GF-D8 (cell line): ENCODE measurements at places on chromosomes 6 and 20.
A peak's percentile ranks its signal among the peaks of the same experiment; 100 is the strongest.

- DNase-seq, result no peak
Measured at GRCh38 chr6:41054511-41054910, 1.5 kb downstream of the APOBEC2 start.

DNA sequence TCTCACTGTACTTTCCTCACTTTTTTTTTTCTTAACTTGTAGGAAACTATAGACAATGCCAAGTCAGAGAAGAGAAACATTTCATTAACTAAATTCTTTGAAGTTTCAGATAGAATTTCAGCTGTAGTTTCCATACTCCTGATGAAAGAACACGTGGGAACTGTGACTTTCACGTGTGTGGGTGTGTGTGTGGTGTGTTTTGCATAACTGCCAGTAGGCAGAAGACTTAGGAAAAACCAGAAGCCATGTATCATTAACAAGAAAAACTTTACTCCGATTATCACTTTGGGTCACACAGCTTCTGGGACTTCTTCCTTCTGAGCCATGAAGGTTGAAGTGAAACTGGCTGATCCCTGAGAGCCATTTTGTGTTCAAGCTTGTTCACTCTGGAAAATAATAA lies 483.3 kb downstream of the TFAP2B start:
- no peak for DNase-seq

DNA sequence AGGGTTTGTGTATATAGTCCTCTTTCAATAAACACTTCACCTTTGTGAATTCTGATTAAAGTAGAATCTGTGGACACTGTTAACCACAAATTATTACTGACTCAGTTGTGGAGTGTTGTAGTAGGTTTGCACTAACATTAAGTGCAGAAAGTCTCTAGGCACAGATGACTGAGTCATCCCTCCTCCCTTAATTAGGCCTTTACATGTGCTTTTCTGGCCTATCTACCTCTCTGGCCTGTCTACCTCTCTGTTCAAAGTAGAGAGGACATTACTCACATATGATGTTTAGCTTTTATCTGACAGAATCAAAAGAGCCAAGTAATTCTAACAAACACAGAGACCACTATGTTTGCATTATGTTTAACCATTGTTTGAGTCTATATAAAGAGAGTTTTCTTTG lies 783.0 kb downstream of the TENT5A start:
- no peak for DNase-seq

GRCh38 chr6:21664314-21665109 lies 71.0 kb downstream of the SOX4 start:
- no peak for DNase-seq

DNA sequence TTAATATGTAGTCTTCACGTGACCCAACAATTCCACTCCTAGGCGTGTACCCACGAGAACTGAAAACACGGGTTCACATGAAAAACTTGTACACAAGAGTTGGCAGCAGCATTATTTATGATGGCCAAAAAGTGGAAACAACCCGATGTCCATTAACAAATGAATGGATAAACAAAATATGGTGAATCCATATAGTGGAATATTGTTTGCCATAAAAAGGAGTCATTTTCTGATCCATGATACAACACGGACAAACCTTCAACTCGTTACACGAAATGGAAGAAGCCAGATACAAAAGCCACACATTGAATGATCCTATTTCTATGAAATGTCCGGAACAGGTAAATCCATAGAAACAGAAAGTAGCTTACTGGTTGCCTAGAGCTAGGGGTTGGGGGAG lies 78.4 kb downstream of the BMP7 start:
- DNase-seq, result no peak

- DNase-seq, result no peak
Measured at GRCh38 chr6:109794201-109794923, 103.3 kb downstream of the FIG4 start.

GRCh38 chr6:142871910-142872331 lies 73.1 kb downstream of the HIVEP2 start:
- DNase-seq, result peak; percentile 22

GRCh38 chr6:23690453-23691049 lies 435.5 kb upstream of the NRSN1 start:
- no peak for DNase-seq

DNA sequence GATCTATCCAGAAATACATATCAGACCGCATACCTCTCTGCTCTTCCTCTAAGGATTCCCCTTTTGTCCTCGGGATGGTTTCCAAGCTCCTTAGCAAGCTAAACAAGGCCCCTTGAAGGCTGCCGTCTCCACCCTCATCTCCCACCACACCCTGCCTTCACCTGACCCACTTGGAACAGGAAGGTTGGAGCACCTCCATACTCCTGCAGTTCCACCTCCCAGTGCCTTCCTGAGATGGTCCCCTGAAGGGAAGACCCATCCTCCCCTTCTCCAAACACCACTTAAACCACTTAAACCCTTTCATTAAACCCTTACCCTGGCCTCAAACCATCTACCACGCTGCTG lies 8.5 kb upstream of the POU5F1 start:
- no peak for DNase-seq

GRCh38 chr6:127069659-127070279 lies 48.7 kb upstream of the RSPO3 start:
- DNase-seq, result no peak

- DNase-seq, result no peak
Measured at GRCh38 chr20:41182296-41183212, 45.2 kb downstream of the PLCG1 start.

DNA sequence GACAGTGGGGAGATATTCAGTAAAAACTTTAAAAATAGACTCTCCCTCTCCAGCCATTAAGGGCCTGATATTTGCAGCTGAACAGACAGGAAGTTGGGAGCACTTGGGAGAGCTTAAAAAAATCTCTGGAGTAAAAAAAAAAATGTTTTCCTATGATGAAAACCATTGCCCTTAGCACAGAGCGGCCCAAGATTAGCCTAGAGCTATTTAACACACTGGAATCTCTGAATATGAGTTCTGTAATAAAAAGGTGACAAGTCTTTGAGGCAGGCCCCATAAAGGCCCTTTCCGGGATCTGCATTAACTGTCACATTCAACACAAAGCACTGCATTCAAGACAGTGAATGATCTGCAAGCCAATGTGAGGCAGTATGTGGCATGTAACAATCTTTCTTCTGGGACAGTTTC lies 393.7 kb downstream of the ZFAND3 start:
- DNase-seq, result no peak

DNA sequence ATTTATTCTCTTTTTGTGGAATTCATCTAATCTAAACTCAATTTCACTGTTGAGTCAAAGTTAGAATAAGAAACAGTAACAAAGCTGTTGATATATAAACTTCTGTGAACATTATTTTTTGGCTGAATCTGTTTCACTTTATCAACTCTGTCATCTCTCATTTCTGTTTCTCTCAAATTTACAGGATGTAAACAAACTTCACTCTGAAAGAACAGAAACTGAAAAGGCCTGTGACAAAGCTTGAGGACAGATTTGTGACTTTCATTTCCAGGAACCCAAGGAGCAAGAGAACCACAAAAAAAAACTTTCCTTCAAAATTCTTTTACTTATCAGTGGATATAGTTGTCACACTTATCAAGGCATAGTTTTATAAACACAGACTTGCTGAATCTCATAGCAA lies 447.9 kb upstream of the OPRM1 start:
- DNase-seq, result no peak

DNA sequence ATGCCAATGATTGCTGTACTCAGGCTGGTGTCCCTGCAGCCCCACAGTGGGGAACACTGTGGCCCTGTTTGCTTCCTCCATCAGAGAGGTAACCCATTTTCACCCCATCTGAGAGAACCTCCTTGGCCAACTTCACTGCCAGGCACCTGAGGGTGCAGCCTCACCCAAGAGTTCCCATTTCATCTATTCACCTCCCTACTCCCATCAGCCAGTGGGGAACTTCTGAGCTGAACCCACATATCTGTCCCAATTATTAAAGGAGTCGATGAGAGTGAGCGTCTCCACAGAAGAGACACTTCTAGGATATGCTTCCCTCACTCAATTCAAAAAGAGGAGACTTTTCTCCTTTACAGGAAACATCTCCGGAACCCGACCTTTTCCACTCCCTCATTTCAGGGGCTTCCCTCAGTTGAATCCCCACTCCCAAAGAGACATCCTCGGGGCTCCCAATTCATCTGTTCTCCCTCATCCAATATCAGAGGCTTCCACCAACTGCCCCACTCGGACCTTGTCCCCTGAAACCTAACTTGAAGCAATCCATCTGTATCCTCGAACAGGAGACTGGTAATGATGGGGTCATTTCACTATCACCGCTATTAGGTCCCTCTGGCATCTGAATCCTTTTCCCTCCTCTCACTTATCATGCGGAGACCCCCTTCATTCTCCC lies 988 bp downstream of the UBE2V1 start:
- no peak for DNase-seq

- no peak for DNase-seq
Measured at GRCh38 chr6:160358225-160359119, 10.3 kb downstream of the SLC22A3 start.

GRCh38 chr20:64121586-64121985 lies 14.2 kb upstream of the NPBWR2 start:
- no peak for DNase-seq

DNA sequence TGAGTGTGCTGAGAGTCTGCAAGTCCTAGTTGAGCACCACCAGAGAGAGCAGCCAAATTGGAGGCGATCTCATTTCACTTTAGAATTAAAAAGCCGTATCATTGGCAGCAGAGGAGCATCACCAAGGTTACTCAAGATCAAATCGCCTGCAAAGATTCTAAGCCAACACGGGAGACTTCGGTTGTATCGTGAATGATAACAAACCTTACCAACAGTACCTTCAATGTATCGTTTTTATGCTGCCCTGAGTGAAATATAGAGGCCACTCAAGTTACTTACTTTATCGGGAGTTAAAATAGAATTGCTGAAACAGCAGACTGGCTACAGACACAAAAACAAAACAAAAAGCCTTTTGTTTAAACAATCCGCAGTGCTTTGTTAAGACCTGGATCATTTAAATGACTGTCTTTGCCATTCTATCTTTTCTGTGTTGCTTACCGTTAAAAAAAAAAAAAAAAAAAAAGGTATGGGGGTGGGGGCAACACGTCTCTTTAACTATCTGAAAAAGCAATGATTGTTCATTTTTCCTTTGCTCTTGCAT lies 14.2 kb downstream of the NHSL1 start:
- DNase-seq, result no peak

GRCh38 chr6:21967056-21967974 lies 329.5 kb downstream of the PRL start:
- DNase-seq, result no peak

DNA sequence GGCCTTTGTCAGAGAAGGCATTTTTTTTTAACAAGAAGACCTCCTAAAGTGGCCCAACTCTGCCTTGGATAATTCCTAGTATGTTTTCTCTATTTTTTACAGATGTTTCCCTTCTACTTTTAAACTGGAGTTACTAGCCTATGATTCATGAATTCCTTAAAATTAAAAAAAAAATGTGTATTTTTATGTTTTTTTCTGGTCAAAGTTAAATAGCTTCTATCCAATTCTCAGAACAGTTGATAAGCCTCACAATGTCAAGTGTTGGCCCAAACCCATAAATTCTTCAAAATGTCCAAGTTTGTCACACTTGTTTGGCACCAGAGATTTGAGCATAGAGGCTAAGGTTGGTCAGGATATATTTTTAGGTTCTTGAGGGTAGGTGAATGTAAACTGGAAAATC lies 64.0 kb downstream of the JAG1 start:
- DNase-seq, result no peak
